ENCODE measurements at places on chromosomes 3 and 15.

DNA sequence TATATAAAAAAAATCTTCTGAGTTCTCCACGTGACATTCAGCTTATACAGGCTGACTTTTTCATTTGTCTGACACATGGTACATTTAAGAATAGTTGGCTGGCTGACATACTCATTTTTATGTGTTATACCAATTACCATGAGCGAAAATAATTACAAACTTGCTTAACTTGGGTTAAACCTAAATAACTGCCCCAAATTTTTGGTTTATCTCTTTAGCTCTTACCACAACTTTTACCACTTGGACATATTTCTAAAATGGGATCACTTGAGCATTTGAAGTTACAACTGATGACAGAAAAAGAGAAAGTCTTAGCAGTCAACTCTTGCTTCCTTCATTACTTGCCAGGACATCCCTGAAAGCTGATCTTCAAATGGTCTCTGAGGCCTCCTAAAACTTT is 618.1 kb downstream of the RBMS3 start:
- no peaks in the 10 kb centered on the region for H3K4me1 ChIP-seq
- H3K27ac ChIP-seq = no peak overlapping the region
- no peaks in the 10 kb centered on the region for H3K27me3 ChIP-seq
- H3K4me3 ChIP-seq = no peak overlapping the region

DNA sequence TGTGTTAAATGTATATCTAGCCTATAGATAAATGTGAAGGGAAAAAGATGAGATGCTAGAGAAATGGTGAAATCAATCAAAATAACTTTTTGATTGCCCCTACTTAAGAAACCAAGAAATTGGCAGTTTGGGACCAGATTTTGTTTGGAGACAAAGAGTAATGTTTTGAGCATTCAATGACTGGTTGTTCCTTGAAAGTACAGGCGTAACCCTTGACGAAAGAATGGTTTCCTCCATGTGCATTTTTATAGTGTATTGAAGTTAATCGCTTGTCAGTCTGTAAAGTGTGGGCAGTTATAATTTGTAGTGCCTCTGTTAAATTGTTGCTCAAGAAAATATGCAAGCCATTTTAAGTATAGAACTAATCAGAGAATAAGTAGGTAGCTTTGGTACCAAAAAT is 1.2 kb downstream of the KIF23 start:
- no peaks in the 10 kb centered on the region for H3K4me1 ChIP-seq
- H3K36me3 ChIP-seq = no peaks in the 10 kb centered on the region
- H3K4me3 ChIP-seq = peak overlapping the region; percentile 76
- DNase-seq = no peak

- no peak for DNase-seq
- no peaks in the 10 kb centered on the region for H3K27me3 ChIP-seq
- H3K27ac ChIP-seq = no peak overlapping the region
- H3K4me1 ChIP-seq = no peaks in the 10 kb centered on the region
- no peaks in the 10 kb centered on the region for H3K36me3 ChIP-seq
- no peak overlapping the region for H3K4me3 ChIP-seq
Observed at GRCh38 chr15:45242289-45242688, 9.7 kb upstream of the SLC28A2 start.

GRCh38 chr15:81239190-81239589 is 42.5 kb downstream of the IL16 start:
- no peak overlapping the region for H3K4me3 ChIP-seq
- no peaks in the 10 kb centered on the region for H3K36me3 ChIP-seq
- no peaks in the 10 kb centered on the region for H3K27me3 ChIP-seq
- H3K4me1 ChIP-seq = no peaks in the 10 kb centered on the region
- DNase-seq = no peak

DNA sequence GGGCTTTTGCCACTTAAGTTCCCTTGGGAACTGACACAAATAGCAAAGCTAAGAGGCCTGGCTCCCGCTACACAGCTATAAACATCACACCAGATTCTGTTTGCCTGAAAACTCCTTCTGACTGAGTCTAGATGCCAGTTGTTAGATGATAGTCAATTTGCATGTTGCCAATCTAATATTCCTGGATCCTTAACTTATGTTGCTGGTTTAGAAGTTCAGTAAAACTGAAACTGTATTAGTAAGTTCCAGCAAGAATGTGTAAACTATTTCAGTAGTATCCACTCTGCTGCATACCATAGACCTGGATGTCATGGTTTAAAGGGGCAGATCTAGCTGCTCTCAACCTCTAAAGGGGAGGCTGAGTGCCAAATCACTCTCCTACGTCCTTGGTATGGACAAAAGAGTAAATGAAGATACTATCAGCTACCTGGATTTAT is 27.1 kb upstream of the LACTB start:
- no peak for DNase-seq
- H3K27ac ChIP-seq = no peak overlapping the region
- no peaks in the 10 kb centered on the region for H3K27me3 ChIP-seq
- peaks cover 5% of the 10 kb centered on the region for H3K4me1 ChIP-seq

- H3K27me3 ChIP-seq = peaks cover 4% of the 10 kb centered on the region
- H3K4me1 ChIP-seq = no peaks in the 10 kb centered on the region
- H3K27ac ChIP-seq = no peak overlapping the region
- DNase-seq = no peak
- no peak overlapping the region for H3K4me3 ChIP-seq
Observed at GRCh38 chr3:10555263-10555662, 49.9 kb upstream of the ATP2B2 start.

GRCh38 chr15:69510556-69510955 is 57.9 kb downstream of the RPLP1 start:
- H3K4me1 ChIP-seq = no peaks in the 10 kb centered on the region
- H3K27me3 ChIP-seq = no peaks in the 10 kb centered on the region
- no peak for DNase-seq
- H3K4me3 ChIP-seq = no peak overlapping the region

GRCh38 chr3:95710684-95711083 is 1103.7 kb upstream of the EPHA6 start:
- H3K36me3 ChIP-seq = no peaks in the 10 kb centered on the region
- DNase-seq = no peak
- no peak overlapping the region for H3K4me3 ChIP-seq
- H3K27ac ChIP-seq = no peak overlapping the region
- H3K4me1 ChIP-seq = no peaks in the 10 kb centered on the region

GRCh38 chr15:97248376-97248775 is 712.1 kb upstream of the ARRDC4 start:
- H3K4me3 ChIP-seq = no peak overlapping the region
- no peak overlapping the region for H3K27ac ChIP-seq
- DNase-seq = no peak
- no peaks in the 10 kb centered on the region for H3K4me1 ChIP-seq
- no peaks in the 10 kb centered on the region for H3K36me3 ChIP-seq
- no peaks in the 10 kb centered on the region for H3K27me3 ChIP-seq

- no peak for DNase-seq
- H3K36me3 ChIP-seq = no peaks in the 10 kb centered on the region
- H3K27me3 ChIP-seq = no peaks in the 10 kb centered on the region
- H3K4me1 ChIP-seq = no peaks in the 10 kb centered on the region
- no peak overlapping the region for H3K4me3 ChIP-seq
Observed at GRCh38 chr3:28850186-28850585, 430.7 kb upstream of the RBMS3 start.

DNA sequence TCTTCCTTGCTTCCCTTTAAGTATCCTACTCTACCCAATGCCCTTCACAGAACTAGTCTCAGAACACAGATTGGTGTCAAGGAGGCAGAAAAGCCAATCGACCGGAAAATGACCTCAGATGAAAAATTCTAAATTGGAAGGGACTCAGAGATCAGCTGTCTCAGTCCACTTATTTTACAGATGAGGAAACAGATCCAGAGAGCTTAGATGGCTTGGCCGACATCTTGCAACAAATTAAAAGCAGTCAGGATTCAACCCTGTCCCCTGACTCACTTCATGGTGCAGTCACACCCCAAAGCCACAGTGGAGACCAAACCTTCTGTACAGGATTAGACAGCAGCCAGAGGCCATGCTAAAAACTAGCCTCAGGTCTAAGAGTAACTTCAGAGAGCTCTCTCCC is 169.3 kb upstream of the BHLHE40 start:
- no peak for DNase-seq
- peaks cover 5% of the 10 kb centered on the region for H3K4me1 ChIP-seq
- no peaks in the 10 kb centered on the region for H3K27me3 ChIP-seq
- H3K36me3 ChIP-seq = no peaks in the 10 kb centered on the region

GRCh38 chr3:170522201-170522600 is 63.7 kb downstream of the SLC7A14 start:
- H3K27me3 ChIP-seq = no peaks in the 10 kb centered on the region
- H3K4me3 ChIP-seq = no peak overlapping the region

GRCh38 chr3:53519065-53519709 is 24.8 kb downstream of the CACNA1D start:
- H3K36me3 ChIP-seq = no peaks in the 10 kb centered on the region
- peaks cover 18% of the 10 kb centered on the region for H3K4me1 ChIP-seq
- H3K4me3 ChIP-seq = no peak overlapping the region
- peak overlapping the region; percentile 87 for H3K27ac ChIP-seq
- no peaks in the 10 kb centered on the region for H3K27me3 ChIP-seq

DNA sequence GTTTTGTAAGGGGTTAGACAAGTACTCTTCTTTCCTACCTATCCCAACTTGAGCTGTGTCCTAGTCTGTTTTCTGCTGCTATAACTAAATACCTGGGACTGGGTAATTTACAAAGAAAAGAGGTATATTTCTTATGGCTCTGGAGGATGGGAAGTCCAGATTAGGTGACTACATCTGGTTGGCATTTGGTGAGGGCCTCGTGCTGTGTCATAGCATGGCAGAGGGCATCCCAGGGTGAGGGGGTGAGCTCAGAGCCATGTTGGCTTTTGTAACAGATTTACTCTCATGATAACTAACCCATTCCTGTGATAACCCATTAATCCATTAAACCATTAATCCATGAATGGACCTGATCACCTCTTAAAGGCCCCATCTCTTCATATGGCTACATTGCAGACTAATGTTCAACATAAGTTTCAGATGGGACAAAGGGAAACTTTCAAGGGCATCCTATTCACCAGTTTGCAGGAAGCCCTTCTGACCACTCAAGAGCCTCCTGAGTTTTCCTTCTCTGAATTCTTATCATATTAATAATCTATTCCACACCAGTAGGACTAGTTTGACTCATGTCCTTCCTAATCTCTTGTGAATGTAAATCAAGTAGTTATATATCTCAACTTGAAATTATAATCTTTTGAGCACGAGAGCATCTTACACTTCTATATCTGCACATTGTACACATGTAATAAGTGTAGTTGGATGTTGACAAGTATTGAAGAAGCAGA is 185.7 kb upstream of the ZPLD1 start:
- H3K27me3 ChIP-seq = no peaks in the 10 kb centered on the region
- H3K4me1 ChIP-seq = no peaks in the 10 kb centered on the region
- H3K27ac ChIP-seq = no peak overlapping the region
- H3K4me3 ChIP-seq = no peak overlapping the region

- no peaks in the 10 kb centered on the region for H3K27me3 ChIP-seq
- DNase-seq = no peak
- peaks cover 3% of the 10 kb centered on the region for H3K4me1 ChIP-seq
- H3K27ac ChIP-seq = no peak overlapping the region
- no peak overlapping the region for H3K4me3 ChIP-seq
Observed at GRCh38 chr15:56978898-56979662, 60.6 kb downstream of the TCF12 start.

GRCh38 chr15:55714064-55714463 is 28.9 kb downstream of the PRTG start:
- peaks cover 8% of the 10 kb centered on the region for H3K4me1 ChIP-seq
- H3K36me3 ChIP-seq = no peaks in the 10 kb centered on the region
- no peak overlapping the region for H3K27ac ChIP-seq
- H3K27me3 ChIP-seq = no peaks in the 10 kb centered on the region

- no peaks in the 10 kb centered on the region for H3K27me3 ChIP-seq
- no peaks in the 10 kb centered on the region for H3K36me3 ChIP-seq
- H3K4me1 ChIP-seq = no peaks in the 10 kb centered on the region
- DNase-seq = no peak
- H3K27ac ChIP-seq = no peak overlapping the region
Observed at GRCh38 chr3:62965311-62965710, 90.1 kb upstream of the CADPS start.

DNA sequence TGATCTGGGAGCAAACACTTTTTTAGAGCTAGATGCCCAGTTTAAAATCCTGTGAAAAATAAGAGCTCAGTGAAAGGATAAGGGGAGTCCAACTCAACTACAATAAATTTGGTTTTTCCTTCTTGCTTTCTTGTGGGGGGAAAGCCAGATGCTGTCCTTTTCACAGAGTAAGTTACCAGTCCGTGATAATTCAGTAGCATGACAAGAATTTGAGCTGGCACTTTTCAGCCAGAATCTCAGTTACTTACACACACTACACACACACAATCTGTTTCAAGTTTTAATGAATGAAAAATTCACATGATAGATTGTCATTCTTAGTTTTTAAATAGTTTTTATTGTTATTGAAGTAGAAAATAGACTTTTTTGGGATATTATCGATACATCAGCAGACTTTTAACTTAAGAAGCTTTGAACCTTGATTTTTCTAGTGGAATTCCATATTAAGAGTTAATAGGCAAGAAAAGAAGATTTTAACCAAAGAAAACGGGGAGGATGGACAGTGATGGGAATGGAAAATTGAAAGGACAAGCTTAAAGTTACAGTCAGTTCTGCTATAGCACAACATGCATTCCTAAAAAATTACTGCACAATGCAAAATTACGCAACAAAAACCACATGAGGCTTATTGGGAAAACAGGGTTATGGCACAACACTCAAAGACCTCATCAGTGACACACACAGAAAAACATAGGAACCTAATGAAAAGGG is 47.0 kb downstream of the PSMD6 start:
- H3K4me3 ChIP-seq = no peak overlapping the region
- H3K27me3 ChIP-seq = no peaks in the 10 kb centered on the region
- DNase-seq = peak; percentile 42
- peak overlapping the region; percentile 49 for H3K27ac ChIP-seq
- no peaks in the 10 kb centered on the region for H3K36me3 ChIP-seq

- no peak for DNase-seq
- no peak overlapping the region for H3K4me3 ChIP-seq
- no peak overlapping the region for H3K27ac ChIP-seq
- H3K27me3 ChIP-seq = no peaks in the 10 kb centered on the region
- no peaks in the 10 kb centered on the region for H3K4me1 ChIP-seq
Observed at GRCh38 chr15:101406036-101406435, 83.5 kb downstream of the PCSK6 start.

DNA sequence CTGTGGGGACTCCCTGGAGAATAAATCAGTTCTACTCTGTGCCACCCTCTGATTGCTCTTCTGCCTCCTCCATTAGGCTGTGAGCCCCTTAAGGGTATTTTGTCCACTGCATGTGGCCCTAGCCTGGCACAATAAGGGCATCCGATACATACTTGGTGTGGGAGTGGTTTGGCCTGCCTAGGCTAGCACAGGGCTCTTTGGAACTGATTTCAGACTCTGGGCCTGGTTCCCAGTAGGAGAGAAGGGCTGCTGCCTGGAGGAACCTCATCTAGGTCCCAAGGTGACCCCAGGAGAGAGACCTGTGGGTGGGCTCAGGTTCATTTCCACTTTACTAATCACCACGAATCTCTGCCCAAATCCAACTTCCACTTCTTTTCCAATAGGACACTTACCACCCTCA is 5.3 kb upstream of the CTDSPL start:
- H3K4me1 ChIP-seq = peaks cover 4% of the 10 kb centered on the region
- H3K27me3 ChIP-seq = no peaks in the 10 kb centered on the region
- H3K36me3 ChIP-seq = no peaks in the 10 kb centered on the region
- no peak for DNase-seq
- H3K27ac ChIP-seq = no peak overlapping the region

All from hepatocyte (in vitro differentiated cells).